EL (cell line): ENCODE measurements at places on chromosomes 7 and 10.
A peak's percentile ranks its signal among the peaks of the same experiment; 100 is the strongest.

DNA sequence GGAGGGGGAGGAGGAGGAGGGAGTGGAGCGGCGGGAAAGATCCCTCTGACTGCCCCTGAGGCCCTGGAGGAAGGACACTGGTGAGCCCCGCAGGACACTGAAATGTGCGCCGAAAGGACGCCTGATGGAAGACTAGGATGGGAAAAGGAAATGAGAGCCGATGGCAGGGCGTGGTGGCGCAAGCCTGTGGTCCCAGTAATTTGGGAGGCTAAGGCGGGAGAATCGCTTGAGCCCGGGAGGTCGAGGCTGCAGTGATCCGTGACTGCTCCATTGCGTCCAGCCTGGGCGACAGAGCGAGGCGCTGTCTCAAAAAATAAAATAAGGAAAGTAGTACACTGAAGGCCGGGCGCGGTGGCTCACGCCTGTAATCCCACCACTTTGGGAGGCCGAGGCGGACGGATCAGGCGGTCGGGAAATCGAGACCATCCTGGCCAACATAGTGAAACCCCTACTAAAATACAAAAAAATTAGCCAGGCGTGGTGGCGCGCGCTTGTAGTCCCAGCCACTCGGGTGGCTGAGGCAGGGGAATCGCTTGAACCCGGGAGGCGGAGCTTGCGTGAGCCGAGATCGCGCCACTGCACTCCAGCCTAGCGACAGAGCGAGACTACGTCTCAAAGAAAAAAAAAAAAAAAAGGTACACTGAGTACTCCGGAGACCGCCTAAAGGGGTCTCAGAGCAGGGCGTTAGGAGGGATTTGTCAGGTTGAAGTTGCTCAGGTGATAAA, 561 bp upstream of the HNRNPF start:
- peak; percentile 36 for DNase-seq

DNA sequence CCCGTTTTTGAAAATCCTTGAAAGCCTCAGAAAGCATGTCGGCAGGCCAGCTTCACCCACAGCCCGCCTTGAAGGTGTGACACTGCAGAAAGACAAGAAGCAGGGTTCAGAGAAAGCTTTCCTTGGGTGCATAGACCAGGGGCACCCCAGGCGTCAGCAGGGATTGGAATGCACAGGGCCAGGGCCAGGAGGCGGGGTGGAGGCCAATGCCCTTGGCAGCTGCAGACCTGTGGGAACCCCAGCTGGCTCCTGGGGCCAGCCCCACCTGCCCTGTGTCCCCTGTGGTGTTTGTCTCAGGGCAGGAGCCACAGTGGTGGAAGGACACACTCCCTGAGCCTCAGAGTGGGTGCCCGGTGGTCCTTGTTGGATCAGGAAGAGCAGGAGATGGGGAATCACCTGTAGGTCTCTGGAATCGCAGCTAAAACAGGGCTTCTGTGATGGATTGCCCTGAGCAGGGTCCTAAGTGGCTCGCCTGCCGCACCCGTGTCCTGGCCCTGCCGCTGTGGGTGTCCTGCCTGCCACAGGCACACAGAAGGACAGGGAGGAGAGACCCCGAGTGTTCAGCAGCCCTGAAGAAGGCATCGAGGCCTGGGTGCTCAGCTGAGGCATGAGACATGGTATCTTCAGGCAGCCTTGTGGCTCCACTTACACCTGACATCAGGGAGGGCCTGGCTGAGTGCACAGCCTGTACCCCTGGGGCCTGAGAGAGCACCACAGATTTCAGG, 32.5 kb downstream of the ANXA8 start:
- DNase-seq: no peak

DNA sequence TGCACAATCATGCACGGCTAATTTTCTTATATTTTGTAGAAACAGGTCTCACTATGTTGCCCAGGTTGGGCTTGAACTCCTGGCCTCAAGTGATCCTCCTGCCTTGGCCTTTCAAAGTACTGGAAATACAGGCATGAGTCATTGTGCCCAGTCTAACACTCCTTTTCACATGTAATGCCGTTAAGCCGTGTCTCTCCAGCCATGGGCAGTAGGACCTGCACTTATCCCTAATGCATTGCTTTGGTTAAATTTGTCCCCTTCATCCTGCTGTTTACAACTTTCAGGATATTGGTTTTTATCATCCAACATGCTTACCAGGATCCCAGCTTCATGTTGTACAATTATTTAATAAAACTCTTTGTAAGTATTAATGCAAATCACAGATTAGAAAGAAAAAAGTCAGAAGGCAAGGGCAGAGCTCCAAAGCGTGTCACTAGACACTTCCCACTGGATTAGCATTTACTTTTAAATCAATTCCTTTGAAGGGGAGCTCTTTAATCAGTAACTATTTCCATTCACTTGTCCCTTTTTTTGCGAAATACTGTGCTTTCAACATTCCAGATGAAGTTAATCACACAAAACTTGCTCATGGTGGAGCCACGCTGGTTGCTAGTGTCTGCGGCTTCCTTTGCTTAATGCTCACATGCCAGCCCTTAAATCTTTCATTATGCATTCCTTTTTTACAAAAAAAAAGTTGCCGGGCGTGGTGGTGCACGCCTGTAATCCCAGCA, 256.0 kb upstream of the AUTS2 start:
- DNase-seq: no peak

GRCh38 chr7:66099551-66100407, 14.9 kb upstream of the CRCP start:
- peak; percentile 92 for DNase-seq

- DNase-seq: no peak
Measured at GRCh38 chr10:70380350-70381135, 1.9 kb downstream of the LRRC20 start.

DNA sequence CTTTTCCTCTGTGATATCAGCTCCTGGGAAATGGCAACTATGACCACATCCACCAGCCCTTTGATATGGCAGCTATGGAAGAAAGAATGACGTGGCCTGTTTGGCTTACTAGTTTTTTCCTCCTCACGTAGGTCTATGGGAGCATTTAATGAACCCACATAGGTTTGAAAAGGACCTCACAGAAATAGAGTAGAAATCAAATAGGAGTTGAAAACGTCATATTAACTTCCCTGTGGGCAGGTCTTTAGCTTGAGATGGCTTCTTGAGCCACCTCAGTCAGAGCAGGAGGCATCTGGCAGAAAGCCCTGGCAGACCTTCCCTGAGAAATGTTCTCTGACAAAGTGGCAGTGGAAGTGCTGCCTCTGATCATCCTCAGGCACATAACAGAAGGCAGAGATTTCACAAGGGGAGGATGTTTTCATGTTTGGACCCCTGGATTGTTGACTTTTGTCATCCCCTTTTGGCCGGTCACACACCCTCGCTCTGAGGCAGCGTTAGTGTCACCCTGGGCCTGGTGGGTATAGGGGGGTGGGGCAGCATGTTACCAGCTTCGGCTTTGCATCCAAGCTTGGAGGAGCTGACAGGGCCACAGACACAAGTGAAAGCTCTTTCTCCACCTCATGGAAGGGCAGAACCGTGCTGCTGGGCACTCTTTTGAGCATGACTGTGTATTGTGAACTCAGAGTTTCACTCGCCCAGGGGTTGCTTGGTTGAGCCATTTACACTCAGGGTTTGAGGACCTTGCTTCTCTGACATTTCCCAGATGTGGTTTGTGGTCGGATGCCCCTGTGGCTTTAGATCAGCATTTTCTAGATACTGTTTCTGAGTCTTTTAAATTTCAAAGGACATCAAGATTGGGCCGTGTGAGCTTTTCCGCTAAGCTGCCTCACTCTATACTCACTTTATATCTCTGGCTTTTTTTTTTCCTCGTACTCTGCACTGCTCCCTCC, 184.2 kb downstream of the STK31 start:
- peak; percentile 63 for DNase-seq

GRCh38 chr10:117455346-117455745, 80.1 kb upstream of the PDZD8 start:
- peak; percentile 56 for DNase-seq

DNA sequence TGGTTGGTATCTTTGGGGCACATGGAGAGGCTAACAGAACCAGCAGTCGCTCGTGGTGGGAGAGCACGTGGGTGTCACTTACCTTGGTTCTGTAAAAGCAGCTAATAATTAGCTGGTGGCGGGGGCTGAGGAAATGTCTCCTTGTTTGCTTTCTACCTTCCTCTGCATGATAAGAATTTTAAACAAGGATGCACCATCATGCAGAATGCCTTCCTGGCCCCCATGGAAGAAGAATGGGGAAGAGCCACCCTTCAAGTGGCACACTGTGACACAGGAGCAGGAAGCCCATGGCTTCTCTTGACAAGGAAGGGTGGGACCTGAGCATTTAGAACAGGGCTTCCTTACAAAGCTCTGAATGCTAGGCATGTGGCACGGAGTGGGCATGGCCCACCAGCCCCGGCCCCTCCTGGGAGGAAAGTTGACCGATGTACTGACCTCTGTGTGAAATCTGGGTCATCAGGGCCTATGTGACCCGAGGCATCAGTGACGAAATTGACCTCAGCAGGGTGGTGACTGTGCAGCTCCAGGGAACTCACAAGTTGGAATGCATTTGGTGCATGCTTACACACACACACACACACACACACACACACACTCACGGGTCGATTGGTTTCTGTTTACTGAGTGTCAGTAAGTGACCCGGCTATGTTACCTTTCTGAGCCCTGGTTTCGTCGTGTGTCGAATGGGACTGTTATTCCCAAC, 116.9 kb upstream of the ANLN start:
- DNase-seq: peak; percentile 23

DNA sequence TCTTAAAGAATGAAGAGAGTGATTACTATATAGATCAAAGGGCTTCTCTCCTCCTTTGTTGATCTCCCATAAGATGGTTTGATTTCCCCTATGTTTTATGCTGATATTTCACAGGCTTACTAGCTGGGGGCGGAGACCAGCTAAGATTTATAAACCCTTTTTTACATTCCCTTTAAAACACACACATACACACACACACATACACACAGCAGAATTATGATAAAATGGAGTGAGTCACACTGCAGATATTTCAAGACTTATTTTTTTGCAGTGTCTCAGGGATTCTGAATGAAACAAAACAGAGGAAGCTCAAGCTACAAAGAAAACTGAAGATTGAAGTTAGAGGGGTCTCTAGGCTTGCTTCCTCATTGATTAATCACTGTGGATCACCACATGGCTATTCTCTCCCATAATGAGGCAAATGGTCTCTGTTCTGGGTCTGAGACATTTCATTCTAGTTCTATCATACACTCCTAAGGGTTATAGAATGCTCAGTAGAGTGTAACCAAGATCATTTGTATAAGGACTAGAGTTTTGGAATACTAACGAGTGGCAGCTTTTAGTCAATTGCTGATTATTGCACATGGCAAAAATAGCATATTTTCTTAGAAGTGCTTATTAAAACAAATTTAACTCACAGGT, 18.6 kb downstream of the INA start:
- peak; percentile 69 for DNase-seq

- DNase-seq: no peak
Measured at GRCh38 chr7:23539494-23539907, 7.7 kb upstream of the TRA2A start.

DNA sequence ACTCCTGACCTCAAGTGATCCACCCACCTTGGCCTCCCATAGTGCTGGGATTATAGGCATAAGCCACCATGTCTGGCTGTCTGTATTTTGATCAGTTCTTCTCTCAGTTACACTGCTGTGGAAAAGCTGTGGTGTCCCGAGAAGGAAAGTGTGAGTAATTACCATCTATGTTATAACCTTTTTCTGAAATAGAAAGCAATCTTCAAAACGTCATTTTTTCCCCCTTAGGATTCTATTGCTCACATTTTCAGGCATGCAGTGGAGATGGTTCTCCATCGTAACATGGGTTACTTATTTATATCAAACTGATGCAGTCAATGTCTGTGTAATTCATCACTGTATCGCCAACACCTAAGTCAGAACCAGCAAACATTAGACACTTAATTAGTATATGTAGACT, 103.5 kb upstream of the FAM3C start:
- no peak for DNase-seq

DNA sequence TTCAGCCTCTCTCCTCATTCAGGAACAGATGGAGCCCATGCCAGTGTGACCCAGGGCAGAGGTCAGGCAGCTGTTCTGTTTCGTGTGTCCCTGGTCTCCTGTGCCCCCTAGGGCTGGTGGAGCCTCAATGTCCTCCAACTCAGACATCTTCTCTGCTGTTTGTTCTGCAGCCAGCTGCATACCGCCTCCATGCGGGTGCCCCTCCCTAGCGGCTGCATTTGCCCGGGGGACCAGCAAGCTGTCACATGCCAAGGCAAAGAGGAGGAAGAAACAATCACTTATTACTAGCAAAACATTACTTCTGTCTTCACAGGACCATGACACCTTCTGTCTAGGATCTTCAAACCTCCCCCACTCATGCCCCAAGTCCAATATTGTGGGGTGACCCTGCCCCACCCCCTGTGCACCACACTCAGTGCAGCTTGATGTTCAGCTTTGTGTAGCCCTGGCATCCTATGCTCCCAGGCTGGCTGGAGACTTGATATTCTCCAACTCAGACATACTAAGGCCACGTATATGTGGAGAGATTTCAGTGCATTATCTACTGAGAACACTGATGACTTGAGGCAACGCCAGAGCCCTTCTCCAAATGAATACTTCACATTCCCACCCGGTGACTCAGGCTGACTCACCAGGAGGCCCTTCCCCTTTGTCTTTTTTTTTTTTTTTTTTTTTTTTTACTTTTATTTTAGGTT, 188.9 kb downstream of the SKIDA1 start:
- peak; percentile 98 for DNase-seq

DNA sequence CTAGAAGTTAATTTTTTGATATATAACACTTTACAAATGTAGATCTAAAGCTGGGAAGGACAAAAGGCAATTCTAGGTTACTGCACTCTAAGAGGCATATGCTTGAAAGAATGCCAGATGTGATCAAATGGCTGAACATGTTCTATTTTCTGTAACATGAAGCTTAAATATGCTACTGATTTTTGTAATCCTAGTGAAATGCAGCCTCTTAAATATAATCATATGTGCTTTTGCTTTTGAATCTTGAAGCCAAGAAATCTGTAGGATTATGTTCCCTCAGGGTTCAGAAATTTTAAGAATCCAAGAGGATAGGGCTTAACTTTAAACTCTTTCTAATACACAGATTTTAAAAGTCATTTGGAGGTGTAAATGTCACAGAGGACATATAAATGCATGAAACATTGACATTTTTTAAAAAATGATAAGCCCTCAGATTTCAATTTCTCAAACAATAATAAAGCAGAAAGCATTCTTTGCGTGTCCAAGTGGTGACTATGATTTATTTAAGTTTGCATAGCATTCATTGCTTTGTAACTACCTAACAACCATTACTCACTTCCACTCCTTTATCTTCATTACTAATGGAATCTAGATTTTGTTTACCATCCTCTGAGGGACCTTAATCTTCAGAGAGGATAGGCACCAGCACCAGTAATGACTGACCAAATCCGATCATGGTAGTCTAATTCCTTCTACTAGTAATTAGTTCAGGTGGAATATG, 170.4 kb downstream of the MAGI2 start:
- peak; percentile 90 for DNase-seq

GRCh38 chr10:566241-566885, 123.1 kb downstream of the DIP2C start:
- no peak for DNase-seq
